Hepatic stellate cell (primary cell): ENCODE measurements at places on chromosomes 5 and 9.

GRCh38 chr5:171681677-171682076, 103.9 kb upstream of the SMIM23 start:
- DNase-seq = no peak

- DNase-seq = no peak
Measured at GRCh38 chr5:463952-464351, 21.0 kb downstream of the EXOC3 start.

- DNase-seq = no peak
Measured at GRCh38 chr5:16866273-16866672, 69.8 kb downstream of the MYO10 start.

- DNase-seq = no peak
Measured at GRCh38 chr5:40431734-40432133, 248.0 kb upstream of the PTGER4 start.

DNA sequence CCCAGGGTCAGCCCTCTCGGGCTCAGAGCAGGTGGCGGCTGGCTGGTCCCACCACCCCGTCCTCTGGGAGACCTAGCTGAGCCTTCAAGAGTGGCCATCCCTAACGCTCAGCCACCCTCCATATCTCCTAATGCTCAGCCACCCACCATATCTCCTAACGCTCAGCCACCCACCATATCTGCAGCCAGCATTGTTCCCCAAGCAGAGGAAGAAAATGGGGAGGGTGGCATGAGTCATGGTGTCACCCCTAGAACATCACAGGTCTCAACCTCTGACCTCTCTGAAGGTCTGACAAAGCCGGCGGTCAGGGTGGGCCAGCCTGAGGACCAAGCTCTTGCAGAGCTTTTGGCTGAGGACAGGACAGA, 14.7 kb downstream of the LHX3 start:
- DNase-seq = no peak

DNA sequence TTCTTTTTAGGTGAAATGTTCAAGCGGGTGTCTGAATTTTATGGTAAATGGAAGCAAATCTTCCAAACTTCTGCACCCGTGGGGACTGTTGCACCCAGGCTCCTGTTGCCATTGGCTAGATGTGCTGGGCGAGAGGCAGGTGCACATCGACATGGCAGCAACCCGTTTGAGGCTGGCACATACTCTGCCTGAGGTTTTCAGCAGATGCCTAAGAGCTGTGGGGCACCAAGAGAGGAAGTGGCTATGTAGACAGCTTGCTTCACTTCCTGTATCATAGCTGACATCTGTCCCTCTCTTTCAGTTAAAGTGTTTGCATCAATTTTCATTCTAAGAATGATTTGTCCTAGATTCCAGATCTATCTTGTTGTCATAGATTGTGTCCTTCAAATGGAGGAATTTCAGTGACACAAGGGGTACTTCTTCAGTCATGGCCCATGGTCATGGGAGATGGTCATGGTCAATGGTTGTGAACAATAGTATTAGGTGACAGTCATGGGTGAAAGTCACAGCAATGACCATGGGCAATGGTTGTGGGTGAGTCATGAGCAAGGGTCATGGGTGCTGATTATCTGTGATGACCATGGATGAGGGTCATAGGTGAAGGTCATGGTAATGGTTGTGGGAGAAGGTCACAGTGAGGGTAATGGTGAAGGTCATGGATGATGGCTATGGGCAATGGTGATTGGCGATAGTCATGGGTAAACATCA, 115.1 kb upstream of the IRX4 start:
- DNase-seq = no peak

GRCh38 chr5:152170350-152170749, 234.7 kb downstream of the NMUR2 start:
- DNase-seq = no peak

DNA sequence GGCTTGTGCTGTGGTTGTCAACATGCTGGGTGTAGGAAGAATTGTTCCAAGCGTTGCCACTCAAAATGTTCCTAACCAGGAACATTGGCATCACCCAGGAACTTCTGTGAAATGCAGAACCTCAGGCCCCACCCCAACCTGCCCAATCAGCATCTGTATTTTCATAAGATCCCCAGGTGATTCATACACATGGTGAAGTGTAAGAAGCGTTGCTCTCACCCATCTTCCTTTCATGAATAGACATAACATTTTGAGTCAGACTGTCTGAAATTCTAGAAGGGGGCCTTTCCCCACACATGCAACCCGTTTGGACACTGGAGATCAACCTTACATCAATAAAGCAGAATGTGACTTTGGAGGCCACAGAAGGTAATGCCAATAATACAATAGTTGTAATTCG, 9.3 kb upstream of the AFAP1L1 start:
- DNase-seq = no peak

GRCh38 chr9:105171589-105171988, 72.9 kb upstream of the SLC44A1 start:
- DNase-seq = no peak

- DNase-seq = no peak
Measured at GRCh38 chr9:14482856-14483255, 168.9 kb upstream of the NFIB start.

- DNase-seq = no peak
Measured at GRCh38 chr5:109844695-109845094, 155.0 kb downstream of the MAN2A1 start.

DNA sequence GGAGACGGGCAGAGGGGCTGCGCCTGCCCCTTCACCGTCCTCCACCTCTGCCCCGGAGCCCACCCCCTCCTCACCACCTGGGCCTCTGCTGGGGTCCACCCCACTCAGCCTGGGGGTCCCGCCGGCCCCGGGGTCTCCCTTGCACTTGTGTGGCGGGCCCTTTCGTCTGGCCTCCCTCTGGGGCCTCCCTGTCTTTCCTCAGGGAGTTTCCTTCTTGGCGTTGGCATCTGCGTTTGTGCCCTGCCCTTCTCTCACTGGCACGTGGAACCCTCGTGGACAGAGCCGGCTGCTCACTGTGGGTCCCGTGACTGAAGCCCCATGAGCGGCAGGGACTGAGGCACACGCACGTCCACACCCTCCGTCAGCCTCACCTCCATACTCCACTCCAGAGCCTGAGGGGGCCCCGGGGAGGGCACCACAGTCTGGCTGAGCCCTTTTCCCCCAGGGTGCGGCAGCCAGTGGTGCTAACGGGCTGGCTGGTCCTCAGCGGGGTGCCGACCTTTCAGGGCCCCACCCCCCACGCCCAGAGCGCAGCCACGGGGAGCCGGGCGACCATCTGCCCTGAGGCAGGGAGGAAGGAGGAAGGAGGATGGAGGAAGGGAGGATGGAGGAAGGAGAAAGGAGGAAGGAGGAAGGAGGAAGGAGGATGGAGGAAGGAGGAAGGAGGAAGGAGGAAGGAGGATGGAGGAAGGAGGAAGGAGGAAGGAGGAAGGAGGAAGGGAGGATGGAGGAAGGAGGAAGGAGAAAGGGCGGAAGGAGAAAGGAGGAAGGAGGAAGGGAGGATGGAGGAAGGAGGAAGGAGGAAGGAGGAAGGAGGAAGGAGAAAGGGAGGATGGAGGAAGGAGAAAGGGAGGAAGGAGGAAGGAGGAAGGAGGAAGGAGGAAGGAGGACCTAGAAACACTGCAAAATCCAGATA, 53.0 kb upstream of the NRARP start:
- no peak for DNase-seq

GRCh38 chr9:27344776-27345175, 47.8 kb upstream of the EQTN start:
- DNase-seq = no peak

- DNase-seq = no peak
Measured at GRCh38 chr5:178214160-178214803, 9.9 kb downstream of the HNRNPAB start.

DNA sequence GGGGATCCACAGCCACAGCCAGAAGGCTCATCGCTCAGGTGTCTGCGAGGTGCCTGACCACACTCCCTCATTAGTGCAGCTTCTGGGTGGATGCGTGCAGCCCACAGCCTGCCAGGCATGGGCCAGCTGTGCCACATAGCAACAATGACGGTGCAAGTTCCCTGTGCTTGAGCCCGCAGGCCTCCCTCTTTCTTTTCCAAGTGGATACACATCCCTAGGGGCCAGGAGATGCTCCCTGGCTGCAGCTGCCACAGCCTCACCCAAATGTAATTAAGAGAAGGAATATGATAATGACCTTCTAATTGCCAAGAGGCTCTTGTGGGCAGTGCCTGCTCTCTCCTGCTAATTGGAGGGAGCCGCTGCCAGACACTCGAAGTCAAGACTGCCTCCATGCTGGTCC, 116.0 kb upstream of the PPP1R26 start:
- DNase-seq = no peak
